ENCODE measurements at places on chromosomes 16 and 17.

- DNase-seq: no peak
These were observed 53.3 kb upstream of the KCNJ16 start for GRCh38 chr17:70021726-70022125.

- no peak for DNase-seq
These were observed 18.3 kb downstream of the CIITA start for GRCh38 chr16:10895053-10895946.

- no peak for DNase-seq
These were observed 14.3 kb upstream of the GINS3 start for GRCh38 chr16:58377932-58378331.

- no peak for DNase-seq
These were observed 2.3 kb upstream of the ITGAE start for GRCh38 chr17:3803308-3803640.

- DNase-seq: peak; percentile 34
These were observed 20.7 kb downstream of the TMEM235 start for GRCh38 chr17:78252111-78252634.

DNA sequence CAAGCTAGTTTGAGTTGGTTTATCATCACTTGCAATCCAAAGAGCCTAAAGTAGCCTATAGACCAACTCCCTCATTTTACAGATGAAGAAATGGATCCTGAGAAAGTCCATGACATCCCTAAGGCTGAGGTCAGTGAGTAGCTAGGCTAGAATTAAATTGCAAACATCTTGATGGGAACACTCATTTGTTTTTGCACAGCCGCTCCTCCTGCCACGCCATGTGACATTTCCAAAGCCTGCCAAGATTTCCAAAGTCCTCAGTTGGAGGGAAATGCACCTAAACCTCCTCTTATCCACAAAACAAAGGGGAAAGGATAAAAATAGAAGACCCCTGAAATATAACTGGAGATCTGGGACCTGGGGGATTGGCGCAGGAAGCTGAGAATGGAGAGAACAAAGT is 15.0 kb downstream of the TMEM92 start:
- DNase-seq: no peak

DNA sequence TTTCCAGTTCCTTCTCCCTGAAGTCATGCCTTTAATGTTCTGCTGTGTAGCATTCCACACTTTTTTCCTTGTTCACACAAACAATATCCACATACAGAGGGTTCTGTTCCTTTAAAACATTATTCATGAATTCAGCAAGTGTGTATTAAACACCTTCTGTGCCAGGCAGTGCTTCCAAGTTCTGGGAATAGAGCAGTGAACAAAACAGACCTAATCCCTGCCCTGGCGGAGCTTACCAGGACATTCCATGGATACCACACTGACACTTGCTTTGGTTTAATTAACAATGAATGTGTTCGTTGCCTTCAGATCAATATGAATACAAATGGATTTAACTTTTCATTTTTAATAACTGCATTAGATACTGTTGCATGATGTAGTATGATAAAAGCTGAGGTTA is 57.9 kb upstream of the CLEC19A start:
- no peak for DNase-seq
